ENCODE measurements at places on chromosomes 1 and 21. TPM values are rescaled to one million over a fixed set of nuclear protein-coding genes. Genes with fewer than 3 reads are reported as not detected.

Gene SH2D5
- total RNA-seq = 7.2 TPM

Gene PCBP3
- total RNA-seq = 10.8 TPM

Gene MRPL20
- 162 TPM for total RNA-seq

Gene LDLRAD1
- total RNA-seq = not detected

Gene GCSAML
- total RNA-seq = not detected

DNA sequence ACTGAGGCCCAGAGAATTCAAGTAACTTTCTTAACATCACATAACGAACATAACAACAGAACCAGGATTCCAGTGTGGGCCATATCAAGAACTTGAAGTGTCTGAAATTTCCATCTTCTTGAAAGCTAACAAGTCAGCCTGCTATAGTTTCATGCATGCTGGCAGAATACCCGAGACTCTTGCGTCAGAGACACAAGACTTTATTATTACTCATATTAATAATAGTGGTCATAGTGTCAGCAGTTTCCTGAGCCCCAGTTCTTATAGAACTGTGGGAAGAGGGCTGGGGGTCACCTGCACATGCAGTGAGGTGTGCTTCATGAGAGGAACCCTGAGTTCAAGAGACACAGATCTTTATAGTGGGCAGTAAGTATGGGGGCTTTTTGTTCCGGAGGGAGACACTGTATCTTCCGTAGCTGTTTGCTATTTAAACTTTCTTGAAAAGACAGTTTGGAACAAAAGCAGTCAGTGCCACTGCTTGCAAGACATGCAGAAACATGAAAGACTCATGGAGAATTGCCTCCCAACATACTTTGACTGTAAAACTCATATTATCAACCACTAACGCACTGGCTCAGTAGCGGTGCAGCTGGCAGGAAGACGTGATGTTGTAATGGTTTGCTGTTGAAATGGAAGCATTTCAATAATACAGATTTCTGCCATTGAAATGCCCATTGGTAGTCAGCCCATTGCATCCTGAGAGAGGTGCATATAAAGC is 339.2 kb downstream of the ADGRL2 start:
- H3K4me3 ChIP-seq = no peak overlapping the region
- H3K27ac ChIP-seq = no peak overlapping the region
- H3K27me3 ChIP-seq = no peaks in the 10 kb centered on the region
- H3K4me1 ChIP-seq = no peaks in the 10 kb centered on the region

DNA sequence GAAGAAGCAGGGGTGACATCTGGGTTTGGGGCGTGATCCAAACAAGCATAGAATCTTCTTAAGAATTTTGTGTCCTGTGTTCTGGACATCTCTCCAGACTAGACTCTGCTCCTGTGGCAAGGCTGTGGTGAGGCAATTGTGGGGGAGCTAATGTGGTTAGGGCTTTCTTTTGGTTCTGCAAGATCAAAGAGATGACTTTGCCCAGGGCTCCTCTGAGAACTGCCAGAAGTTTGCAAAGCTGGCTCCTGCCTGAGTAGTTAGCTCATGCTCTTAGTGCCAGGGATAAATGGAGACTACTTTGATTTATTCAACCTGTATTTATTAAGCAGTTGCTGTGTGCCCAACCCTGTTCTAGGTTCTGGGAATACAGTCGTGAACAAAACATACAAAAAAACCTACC is 34.0 kb upstream of the CRNN start:
- no peak overlapping the region for H3K27ac ChIP-seq
- no peak overlapping the region for H3K4me3 ChIP-seq
- H3K36me3 ChIP-seq = no peaks in the 10 kb centered on the region

DNA sequence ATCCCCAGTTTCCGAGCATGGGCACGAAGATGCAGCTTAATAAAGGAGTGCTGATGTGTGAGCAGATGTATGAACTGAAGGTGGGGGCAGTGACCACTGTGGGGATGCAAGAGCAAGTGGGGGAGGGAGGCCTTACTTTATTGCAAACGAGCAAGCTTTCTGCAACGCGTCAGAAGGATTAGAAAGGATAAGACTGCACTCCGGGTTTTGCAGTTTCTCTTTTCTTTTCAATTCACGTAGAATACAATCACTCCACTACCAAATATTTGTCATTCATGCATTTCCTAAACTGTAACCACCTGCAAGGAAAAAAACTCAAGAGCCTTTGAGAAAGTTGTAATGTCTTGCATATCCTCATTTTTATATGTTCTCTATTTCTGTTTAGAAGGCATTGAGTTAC is 4.3 kb upstream of the OR2C3 start:
- H3K27ac ChIP-seq = no peak overlapping the region
- no peaks in the 10 kb centered on the region for H3K4me1 ChIP-seq
- DNase-seq = no peak
- no peaks in the 10 kb centered on the region for H3K27me3 ChIP-seq
- no peaks in the 10 kb centered on the region for H3K36me3 ChIP-seq

DNA sequence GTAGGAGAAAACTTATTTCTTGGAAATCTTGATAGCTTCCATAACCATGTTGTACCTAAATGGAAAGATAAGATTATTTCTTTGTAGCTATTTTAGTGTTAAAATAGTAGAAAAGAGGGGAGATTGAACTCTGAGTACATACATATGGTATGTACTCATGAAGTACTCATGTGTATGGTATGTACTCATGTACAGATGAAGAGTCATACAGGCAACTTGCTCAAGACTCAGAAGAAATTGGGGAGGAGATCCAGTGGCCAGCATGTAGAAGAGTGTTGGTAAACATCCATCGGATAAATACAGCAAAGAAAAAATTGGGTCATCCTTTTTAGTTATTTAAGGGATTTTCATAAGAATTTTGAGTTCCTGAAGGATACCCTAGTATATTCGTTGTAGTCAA is 29.0 kb downstream of the MDM4 start:
- H3K4me3 ChIP-seq = no peak overlapping the region
- H3K27ac ChIP-seq = no peak overlapping the region
- no peak for DNase-seq

- DNase-seq = peak; percentile 48
- H3K27ac ChIP-seq = no peak overlapping the region
- H3K27me3 ChIP-seq = no peaks in the 10 kb centered on the region
- peaks cover 15% of the 10 kb centered on the region for H3K36me3 ChIP-seq
Measured at GRCh38 chr1:113701429-113701828, 57.9 kb downstream of the PHTF1 start.

- H3K27ac ChIP-seq = no peak overlapping the region
- H3K4me1 ChIP-seq = no peaks in the 10 kb centered on the region
- H3K4me3 ChIP-seq = no peak overlapping the region
- no peak for DNase-seq
- no peaks in the 10 kb centered on the region for H3K36me3 ChIP-seq
Measured at GRCh38 chr1:145729196-145729595, 9.9 kb downstream of the CD160 start.

- H3K27ac ChIP-seq = no peak overlapping the region
- H3K27me3 ChIP-seq = no peaks in the 10 kb centered on the region
- DNase-seq = no peak
- no peaks in the 10 kb centered on the region for H3K36me3 ChIP-seq
- no peak overlapping the region for H3K4me3 ChIP-seq
Measured at GRCh38 chr1:101165532-101165931, 71.3 kb upstream of the S1PR1 start.

DNA sequence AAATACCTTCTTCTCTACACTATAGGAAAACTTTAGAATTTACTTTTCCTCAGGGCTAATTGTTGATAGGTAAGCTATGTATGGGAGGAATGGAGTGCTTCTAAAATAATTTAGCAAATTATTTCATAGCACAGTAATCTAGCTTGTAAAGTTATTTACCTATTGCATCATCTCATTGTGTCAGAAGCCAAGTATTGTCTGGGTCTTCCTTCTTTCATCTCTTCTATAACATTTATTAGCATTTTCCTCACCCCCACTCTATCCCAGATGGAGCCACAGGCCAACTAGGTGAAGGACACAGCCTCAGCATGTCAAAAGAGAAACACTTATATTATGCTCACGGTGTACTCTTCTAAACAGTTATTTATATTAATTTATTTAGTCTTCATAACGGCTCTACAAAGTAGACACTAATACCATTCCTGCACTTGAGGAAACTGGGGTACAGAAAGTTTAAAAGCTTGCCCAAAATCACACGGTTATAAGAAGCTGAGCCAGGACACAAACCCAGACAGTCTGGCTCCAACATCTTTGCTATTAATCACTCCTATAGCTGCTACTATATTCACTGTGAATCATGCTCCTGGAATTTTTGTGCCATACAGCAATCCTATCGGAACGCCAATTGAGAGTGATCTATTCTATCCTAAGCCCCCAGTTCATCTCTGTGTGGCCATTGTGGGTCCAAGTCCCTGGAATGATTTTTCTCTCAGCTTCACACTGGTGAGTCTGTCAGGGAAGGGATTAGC is 43.1 kb downstream of the OR10J5 start:
- no peak for DNase-seq
- H3K27me3 ChIP-seq = no peaks in the 10 kb centered on the region
- H3K4me3 ChIP-seq = no peak overlapping the region
- no peaks in the 10 kb centered on the region for H3K4me1 ChIP-seq
- no peaks in the 10 kb centered on the region for H3K36me3 ChIP-seq

DNA sequence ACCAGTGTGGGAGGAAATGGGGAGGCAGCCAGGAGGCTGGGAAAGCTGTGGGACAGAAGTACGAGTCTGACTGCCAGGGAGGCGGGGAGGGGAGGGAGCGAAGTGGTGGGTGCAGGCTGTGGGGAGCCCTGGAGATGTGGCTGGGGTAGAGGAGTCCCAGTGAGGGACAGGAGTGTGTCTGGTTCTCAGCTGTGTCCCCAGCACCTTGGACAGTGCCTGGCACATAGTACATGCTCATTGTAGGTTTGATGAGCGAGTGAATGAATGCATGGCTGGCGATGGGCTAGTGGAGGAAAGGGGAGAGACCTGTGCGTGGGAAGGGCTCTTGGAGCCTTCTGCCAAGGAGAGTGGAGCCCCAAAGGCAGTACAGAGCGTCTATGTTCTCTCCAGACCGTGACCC is 104.1 kb downstream of the SIK1 start:
- no peaks in the 10 kb centered on the region for H3K27me3 ChIP-seq
- H3K27ac ChIP-seq = no peak overlapping the region
- H3K4me3 ChIP-seq = no peak overlapping the region
- DNase-seq = no peak
- H3K36me3 ChIP-seq = no peaks in the 10 kb centered on the region

DNA sequence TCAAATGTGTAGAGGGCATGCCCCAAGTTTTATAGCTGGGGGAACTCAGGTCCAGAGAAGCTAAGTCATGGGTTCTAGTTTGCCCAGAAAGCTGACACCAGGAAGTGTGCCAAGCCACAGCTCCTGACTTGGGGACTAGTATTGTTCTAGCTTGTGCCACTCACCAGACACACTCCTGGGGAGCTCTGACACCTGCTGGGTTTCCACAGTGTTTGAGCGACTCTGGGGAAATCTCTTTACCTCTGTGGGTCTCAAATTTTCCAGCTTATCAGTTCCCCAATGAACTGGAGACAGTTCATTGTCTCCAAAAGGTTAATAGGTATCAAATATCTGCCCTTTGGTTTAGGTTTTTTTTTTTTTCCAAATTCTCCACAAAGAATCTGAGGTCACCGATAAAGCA is 4.2 kb downstream of the KISS1 start:
- H3K27me3 ChIP-seq = peaks cover 2% of the 10 kb centered on the region
- no peaks in the 10 kb centered on the region for H3K4me1 ChIP-seq
- no peak overlapping the region for H3K4me3 ChIP-seq
- no peak overlapping the region for H3K27ac ChIP-seq
- no peak for DNase-seq
- no peaks in the 10 kb centered on the region for H3K36me3 ChIP-seq

GRCh38 chr1:196902344-196902743 is 14.5 kb downstream of the CFHR4 start:
- no peaks in the 10 kb centered on the region for H3K4me1 ChIP-seq
- DNase-seq = no peak
- no peak overlapping the region for H3K4me3 ChIP-seq
- H3K36me3 ChIP-seq = no peaks in the 10 kb centered on the region
- no peaks in the 10 kb centered on the region for H3K27me3 ChIP-seq
- no peak overlapping the region for H3K27ac ChIP-seq

GRCh38 chr1:150606463-150607142 is 22.8 kb downstream of the ENSA start:
- peaks cover 13% of the 10 kb centered on the region for H3K36me3 ChIP-seq
- no peaks in the 10 kb centered on the region for H3K27me3 ChIP-seq
- DNase-seq = no peak
- peaks cover 5% of the 10 kb centered on the region for H3K4me1 ChIP-seq
- H3K27ac ChIP-seq = no peak overlapping the region

DNA sequence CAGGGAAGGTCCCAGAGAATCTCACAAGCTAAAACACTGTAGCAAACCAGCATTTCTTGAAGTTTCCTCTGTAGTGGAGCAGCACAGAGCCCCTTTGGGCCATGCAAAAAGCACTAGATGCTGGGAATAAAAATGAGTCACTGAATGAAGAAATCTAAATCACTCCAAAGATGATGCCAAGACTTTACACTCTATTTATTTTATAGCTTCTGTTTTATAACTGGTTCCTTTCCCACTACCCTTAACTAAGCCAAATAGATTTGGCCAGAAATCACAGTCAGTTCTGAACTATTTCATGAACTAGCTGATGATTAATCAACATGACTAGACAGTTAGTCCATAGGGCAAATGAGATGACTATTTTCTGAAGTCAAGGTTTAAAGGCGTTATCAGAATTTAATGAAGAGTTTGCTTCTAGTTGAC is 89.5 kb downstream of the SCMH1 start:
- no peak overlapping the region for H3K4me3 ChIP-seq
- H3K36me3 ChIP-seq = peaks cover 11% of the 10 kb centered on the region
- DNase-seq = no peak

DNA sequence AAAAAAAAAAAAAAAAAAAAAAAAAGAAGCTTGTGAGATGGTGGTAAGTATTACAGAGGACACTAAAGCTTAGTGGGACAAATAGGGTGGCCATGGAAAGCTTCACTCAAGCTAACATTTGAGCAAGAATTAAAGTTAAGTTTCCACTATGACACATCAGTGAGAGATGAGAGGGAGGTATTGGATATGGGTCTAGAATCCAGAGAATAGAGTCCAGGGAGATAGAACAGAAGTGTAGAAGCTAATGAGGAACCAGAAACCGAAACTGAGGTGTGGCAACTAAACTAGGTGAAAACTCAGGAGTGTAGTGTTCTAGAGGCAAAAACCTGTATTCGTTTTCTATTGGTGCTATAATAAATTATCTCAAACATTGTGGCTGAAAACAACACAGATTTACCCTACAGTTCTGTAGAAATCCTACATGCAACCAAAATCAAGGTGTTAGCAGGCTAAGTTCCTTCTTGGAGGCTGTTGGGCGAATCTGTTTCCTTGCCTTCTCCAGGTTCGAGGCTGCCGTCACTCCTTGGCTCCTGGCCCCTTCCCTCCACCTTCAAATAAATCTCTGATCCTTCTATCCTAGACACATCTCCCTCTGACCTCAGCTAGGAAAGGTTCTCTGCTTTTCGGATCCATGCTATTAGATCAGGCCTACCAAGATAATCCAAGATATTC is 36.2 kb downstream of the PTP4A2 start:
- DNase-seq = no peak
- no peaks in the 10 kb centered on the region for H3K27me3 ChIP-seq
- no peaks in the 10 kb centered on the region for H3K4me1 ChIP-seq

- peak; percentile 32 for DNase-seq
- H3K4me1 ChIP-seq = no peaks in the 10 kb centered on the region
- no peak overlapping the region for H3K27ac ChIP-seq
- peak overlapping the region; percentile 44 for H3K4me3 ChIP-seq
- no peaks in the 10 kb centered on the region for H3K36me3 ChIP-seq
- H3K27me3 ChIP-seq = no peaks in the 10 kb centered on the region
Measured at GRCh38 chr1:71919811-71920509, 362.4 kb downstream of the NEGR1 start.

- H3K36me3 ChIP-seq = no peaks in the 10 kb centered on the region
- no peak for DNase-seq
Measured at GRCh38 chr21:36790616-36791015, 91.7 kb downstream of the SIM2 start.
